NCI-H748 treated with DMSO at 0.1 percent for 48 hours (cell line): ENCODE measurements at places on chromosomes 6 and 20.

DNA sequence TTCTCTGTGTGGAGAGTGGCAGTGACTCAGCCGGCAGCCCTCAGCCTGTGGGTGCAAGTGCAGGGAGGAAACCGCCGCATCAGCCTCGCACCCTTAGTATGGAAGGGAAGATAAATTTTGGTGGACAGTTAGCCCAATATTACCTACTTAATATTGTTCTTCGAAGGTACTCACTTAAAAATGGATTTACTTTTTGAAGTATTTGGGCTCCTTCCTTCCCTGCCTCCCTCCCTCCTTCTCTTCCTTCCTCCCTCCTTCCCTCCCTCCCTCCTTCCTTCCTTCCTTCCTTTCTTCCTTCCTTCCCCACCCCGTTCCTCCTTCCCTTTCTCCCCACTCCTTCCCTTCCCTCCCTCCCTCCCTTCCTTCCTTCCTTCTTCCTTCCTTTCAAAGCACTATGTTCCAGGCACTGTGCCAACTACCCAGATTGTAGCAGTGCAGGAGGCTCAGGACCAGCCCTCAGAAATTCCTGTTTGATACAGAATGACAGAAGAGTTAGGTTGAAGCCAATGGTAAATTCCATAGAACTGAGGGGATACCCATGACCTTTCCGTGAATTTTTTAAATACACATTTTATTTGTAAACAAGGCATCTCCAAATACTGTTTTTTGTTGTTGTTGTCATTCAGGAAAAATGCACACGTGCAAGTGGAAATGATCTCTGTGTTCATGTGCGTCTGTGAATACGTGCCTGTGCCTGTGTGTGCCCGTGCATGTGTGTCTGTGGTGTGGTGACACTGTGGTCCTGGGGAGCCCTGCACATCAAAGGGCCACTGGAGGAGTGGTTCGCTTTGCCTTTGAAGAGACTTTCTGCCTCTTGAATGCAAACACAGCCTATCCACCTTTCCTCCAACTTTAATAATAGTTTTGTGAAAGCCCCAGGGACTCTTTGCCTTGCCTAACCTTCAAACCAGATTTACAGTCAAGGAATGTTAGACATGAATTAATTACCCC, 141.7 kb downstream of the EDN3 start:
- no peak for DNase-seq

GRCh38 chr6:132479131-132479530, 33.8 kb downstream of the STX7 start:
- DNase-seq = no peak

GRCh38 chr6:89930789-89931188, 36.5 kb downstream of the GJA10 start:
- DNase-seq = no peak

DNA sequence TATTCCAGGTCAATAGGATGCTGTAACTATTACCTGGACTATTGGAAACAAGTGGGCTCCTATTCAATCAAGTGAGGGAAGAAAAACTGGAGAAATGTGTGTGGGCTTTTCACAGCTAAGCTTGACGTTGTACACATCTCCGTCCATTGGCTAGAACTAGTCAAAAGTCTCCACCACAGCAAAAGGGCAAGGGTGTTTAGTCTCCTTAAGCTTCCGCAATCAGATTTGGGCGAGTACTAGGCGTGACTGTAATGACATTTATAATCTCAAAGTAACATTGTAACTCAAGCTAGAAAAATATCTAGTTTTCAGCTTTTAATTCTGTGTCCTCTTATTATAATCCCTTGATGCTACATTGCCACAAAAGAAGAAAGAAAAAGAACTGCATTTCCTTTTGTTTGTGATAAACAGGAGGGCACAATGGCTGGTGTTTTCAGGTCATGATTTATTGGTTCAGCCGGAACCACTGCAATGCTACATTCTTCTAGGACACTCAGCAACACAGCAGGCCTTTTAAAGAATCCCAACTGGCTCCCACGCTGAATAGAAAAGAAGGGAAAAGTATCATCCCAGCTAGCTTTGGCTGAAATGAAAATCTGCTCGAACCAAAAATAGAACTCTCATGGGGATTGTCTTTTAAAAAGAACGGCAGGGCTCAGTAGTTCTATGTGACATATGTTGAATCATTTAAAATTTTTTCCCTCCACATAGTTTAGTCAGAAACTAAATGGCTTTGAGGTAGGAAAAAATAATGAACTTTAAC, 387.7 kb downstream of the BTBD3 start:
- DNase-seq = no peak

DNA sequence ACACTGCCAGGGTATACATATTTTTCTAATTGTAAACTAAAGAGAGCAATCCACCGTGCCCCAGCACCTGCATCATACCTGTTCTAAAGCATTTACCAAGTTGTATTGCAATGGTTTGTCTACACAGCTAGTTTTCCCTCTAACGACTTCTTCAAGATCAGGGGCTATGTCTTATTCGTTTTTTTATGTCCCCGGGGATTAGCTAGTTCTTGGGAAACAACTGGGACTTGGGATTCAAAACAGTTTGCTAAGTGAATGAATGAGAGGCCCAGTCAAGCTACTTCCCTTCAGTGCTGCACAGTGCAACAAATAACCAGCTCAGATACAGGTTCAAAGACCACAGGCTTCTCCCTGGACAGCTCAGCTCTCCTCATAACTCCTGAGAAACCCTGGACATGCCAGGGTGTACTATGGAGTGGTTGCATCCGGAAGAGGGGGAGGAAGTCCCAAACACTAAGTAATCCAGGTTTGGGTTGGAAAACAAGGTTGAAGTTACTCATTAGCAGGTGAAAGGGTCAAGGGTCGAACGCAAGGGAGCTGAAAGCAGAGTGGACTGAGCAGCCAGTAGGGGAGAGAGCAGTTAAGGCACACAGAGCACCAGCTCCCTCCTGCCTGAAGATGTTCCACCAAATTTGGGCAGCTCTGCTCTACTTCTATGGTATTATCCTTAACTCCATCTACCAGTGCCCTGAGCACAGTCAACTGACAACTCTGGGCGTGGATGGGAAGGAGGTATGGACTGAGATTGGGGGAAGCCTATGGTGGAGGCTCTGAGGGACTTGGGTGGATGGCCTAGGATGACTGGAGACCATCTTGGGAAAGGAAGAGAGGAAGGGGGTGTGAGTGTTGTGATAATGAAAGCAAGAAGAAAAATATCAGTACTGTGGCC, at the start of gene APOM:
TSS of gene APOM (plus strand) at position 546 of the 889 bp plus-strand sequence. CDS start at position 619, 73 bp downstream.
- DNase-seq = no peak

- DNase-seq = no peak
These were observed 13.2 kb upstream of the NELFCD start for GRCh38 chr20:58967652-58968429.

GRCh38 chr6:4135665-4136353, 434 bp upstream of the ECI2 start:
- peak; percentile 93 for DNase-seq

- DNase-seq = peak; percentile 60
These were observed 105.1 kb upstream of the ADGRF1 start for GRCh38 chr6:47147175-47147727.

DNA sequence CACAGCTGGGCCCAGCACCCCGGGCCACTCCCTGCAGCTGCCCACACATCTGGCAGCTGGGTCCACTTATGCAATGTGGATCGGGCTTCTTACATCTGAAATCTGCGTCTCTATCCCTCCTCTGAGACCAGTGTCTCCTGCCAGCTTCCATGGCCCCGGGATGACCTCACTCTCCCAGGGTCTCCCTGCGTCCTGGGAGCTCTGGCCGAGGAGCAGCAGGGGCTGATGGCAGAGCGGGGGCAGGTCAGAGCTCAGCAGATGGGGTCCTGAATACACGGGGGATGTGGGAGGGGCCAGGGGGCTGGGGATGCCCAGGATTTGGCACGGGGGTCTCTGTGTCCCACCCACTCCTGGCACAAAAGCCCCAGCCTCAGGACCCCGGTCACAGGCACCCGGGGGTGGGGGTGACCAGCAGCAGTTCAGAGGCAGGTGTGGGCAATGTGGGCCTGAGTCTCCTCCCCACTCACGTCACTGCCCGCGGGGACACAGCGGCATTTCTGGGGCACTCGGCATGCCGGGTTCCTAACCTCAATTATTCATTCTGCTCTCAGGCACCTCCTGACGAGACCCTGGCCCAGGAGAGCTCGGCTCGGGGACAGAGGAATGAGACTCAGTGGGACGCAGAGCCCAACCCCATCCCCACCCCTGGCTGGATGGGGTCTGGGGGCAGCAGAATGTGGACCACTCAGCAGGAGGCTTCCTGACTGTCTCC, 16.4 kb downstream of the CHRNA4 start:
- no peak for DNase-seq

DNA sequence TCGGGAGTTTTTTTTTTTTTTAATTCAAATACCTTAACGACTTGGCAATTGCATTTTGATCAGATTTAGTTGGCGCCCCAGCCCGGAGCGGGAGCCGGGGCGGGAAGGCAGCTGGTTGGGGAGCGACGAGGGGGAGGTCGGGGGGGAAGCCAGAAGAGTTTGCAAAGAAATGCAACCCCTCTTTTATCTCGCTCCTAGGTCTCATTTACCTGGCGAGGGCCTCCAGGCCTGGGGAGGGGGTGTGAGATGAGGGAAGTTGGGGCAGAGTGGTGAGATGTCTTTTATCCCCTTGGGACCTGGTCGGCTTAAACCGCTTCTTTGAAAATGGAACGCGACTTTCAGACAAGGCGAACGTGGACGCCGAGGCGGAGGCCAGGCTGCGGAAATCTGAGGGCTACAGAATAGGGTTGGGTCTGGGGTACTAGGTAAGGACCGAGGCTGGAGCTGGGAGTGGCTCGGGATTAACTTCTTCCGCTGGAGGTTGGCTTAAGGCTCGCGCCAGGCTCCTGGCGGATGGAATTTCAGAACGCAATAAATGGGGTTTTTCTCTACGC, 40.3 kb downstream of the NCR2 start:
- no peak for DNase-seq

DNA sequence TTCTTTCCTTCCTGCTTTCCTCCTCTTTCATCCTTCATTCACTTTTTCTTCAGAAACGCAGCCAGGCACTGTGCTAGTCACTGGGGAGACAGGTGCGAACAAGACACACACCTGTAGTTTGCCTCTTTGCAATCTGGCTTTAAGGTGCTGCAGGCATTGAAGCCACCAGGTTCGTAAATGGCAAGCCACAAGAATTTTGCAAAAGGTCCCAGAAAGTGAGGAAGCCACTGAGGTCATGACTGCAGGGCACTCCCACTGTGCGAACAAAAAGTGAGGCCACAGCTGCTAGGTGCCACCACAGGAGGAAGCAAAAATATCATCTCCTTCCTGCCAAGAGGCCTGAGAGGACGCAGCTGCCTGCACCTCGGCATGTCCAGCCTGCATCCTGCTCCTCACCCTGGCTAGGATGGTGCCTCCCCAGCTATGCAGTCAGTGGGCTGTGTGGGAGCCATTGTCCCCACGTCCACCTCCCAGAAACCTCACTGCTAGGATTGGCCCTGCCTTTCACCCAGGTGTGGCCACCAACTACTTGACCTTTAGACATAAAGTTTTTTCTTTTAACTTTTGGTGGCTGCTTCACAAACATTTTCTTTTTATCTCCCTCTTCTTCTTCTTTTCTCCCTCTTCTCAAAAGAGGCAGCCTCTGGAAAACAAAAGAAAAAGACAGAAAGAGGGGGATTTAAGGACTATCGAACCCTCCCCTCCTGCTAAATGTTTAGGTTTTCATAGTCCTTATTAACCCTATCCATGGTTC, 230.8 kb downstream of the BCAS1 start:
- DNase-seq = no peak

GRCh38 chr20:40868551-40869217, 159.9 kb upstream of the TOP1 start:
- no peak for DNase-seq

- no peak for DNase-seq
These were observed 138.2 kb downstream of the UNC5CL start for GRCh38 chr6:40900791-40901190.

DNA sequence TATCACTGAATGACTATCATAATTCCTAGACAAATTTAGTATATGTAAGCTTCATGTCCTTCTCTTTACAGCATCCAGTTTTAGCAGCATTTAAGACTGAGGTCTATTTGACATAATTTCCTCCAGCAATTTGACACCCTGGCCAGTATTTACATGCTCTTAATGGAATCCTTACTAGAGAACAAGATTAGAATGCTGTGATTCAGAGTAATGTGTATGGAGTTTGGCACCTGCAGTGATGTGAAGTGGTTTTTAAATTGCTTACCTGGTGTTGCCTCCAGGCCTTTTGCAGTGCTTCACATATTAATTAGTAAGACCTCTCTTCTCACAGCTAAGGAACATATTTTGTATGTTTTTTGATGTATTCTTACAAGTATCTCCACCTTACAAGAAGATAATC, 9.8 kb downstream of the NKX2-4 start:
- peak; percentile 96 for DNase-seq

- DNase-seq = no peak
These were observed 107.4 kb downstream of the TFAP2A start for GRCh38 chr6:10307476-10307875.

GRCh38 chr6:74749211-74750147, 456.4 kb downstream of the COL12A1 start:
- DNase-seq = no peak

DNA sequence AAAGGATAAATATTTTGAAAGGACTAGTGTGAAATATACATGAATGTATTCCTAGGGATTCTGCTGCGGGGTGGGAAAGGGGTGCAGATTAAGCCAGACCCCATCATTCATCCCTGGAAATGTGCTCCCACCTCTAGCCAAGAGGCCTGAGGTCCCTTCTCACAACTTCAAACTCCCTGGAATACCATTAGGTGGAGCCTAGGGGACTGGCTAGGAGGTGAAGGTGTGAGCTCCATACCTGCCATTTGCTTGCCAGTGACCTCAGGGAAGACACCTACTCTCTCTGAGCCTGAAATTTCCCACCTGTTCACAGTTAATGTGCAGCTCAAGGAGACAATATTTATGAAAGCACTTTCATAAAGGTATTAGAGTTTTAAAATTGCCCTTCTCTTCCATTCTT, 4.7 kb upstream of the CCN2 start:
- no peak for DNase-seq

DNA sequence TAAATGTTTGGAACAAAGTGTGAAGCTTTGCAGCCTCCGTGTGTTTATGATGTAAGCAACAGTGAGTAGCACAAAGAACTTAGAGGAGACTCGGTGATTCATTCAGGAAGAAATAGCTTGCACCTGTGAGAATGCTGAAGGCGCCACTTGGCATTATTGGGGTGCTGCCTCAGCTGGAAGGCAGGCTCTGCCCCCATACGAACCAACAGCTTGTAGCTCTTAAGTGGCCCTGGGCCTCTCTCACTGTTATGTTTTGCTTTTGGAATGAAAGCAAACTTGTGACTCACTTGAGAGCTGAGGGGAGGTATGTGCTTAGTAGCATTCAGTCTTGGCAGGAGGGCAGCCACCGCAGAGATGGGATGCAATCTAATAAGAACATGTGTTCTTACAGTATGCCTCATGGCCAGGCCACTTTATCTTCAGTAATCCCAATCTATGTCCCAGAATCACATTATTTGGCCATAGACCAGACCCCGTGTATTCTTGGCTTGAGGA, 310.7 kb downstream of the EYA4 start:
- no peak for DNase-seq

GRCh38 chr20:57810511-57811373, 100.9 kb upstream of the PMEPA1 start:
- DNase-seq = no peak

GRCh38 chr6:44006872-44007303, 120.4 kb downstream of the MRPL14 start:
- no peak for DNase-seq
